ENCODE measurements at places on chromosomes 3 and 15.

- DNase-seq = no peak
Observed at GRCh38 chr15:25743548-25744275, 119.4 kb downstream of the ATP10A start.

DNA sequence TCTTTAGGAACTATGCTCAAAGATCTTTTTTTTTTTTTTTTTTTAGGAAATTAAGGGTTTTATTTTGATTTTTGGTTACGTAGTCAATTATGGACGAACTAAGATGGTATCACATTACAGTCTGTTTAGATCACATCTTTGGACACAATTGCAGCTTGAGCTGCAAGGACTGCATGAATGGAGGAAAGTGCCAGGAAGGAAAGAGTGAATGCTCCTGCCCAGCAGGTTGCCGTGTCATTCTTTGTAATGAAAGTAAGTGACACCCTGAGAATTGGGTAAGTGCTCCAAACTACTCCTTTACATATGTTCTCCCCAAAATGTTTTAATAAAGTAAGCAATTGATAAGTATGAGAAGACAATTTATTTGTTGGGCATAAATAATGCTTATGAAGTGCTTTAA lies 716.5 kb upstream of the GOLIM4 start:
- DNase-seq = no peak

- no peak for DNase-seq
Observed at GRCh38 chr3:18010001-18010400, 267.6 kb upstream of the TBC1D5 start.

DNA sequence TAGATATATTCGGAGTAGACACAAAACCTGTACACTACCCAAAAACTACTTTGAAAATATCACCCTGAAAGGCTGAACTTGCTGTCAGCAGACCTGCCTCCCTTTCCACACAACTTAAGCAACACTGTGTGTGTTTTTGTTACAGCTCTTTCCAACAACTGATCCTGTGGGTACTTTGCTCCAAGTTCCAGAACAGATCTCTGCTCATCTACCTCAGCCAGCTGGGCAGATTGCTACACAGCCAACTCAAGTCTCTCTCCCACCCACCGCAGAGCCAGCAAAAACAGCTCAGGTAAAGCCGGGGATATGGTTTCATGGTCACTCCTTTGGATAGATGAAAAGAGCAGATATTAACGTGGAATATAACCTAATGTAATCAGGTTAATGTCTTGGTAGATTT lies 19.7 kb upstream of the SLC22A13 start:
- DNase-seq = no peak

GRCh38 chr3:13346481-13347389 lies 73.4 kb downstream of the NUP210 start:
- DNase-seq = peak; percentile 51

- DNase-seq = no peak
Observed at GRCh38 chr15:92821491-92822116, 78.5 kb upstream of the CHD2 start.

DNA sequence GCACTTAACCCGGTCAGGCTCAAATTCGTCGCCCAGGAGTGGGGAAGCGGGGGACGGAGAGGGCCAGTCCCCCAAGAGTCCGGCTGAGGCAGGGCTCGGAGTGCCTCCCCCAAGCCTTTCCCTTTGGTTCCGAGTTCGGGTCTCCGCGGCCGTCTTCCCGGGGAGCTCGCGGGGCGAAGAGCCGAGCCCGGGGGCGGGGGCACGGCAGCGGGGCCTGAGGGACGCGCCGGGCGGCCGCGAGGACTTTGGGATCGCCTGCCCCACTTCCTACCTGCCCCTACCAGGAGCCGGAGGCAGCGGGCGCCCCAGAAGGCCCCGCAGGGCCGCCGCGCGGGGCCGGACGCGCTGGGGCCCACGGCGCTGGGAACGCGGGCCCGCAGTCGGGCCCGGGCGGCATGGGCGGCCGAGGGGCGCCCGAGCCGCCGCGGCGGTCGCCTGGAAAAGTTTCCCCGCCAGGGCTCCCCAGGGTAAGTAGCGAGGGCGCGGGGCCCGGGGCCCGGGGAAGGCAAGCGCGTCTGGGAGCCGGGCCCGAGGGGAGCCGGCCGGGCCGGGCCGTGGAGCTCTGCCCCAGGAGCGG lies 2.8 kb downstream of the FURIN start:
- DNase-seq = peak; percentile 69

GRCh38 chr3:25355034-25355885 lies 72.8 kb upstream of the RARB start:
- DNase-seq = no peak

GRCh38 chr15:57541805-57542504 lies 49.7 kb upstream of the MYZAP start:
- DNase-seq = peak; percentile 64

DNA sequence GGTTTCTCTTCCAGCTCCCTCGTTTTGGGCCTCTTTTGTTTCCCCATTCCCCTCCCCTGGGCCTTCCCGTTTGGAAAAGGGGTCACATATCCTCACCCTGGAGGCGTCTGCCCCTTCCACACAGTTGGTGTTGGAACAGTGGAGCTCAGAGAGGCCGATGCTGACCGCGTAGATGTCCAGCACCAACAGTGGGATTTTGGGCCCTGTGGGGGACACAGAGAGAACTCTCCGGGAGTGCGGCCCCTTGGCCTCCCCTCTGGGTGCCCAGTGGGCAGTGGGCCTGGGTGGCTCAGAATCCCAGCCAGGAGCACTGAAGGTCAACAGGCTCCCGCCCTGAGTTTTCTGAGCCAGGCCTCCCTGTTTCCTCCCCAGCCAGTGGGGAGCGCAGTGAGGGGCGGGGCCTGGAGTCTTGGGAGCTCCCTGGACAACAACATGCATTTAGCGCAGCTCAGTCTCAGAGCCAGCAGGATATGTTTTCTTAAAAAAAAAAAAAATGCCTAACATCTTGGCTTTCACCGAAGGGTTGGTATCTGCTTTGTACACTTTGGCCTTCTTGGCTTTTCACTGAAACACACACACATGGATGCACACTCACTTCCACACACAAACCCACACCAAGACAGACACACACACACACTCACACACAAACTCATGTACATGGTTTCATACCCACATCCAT lies 670 bp upstream of the ISLR start:
- no peak for DNase-seq

GRCh38 chr3:180329187-180329586 lies 272.8 kb upstream of the TTC14 start:
- DNase-seq = peak; percentile 38

DNA sequence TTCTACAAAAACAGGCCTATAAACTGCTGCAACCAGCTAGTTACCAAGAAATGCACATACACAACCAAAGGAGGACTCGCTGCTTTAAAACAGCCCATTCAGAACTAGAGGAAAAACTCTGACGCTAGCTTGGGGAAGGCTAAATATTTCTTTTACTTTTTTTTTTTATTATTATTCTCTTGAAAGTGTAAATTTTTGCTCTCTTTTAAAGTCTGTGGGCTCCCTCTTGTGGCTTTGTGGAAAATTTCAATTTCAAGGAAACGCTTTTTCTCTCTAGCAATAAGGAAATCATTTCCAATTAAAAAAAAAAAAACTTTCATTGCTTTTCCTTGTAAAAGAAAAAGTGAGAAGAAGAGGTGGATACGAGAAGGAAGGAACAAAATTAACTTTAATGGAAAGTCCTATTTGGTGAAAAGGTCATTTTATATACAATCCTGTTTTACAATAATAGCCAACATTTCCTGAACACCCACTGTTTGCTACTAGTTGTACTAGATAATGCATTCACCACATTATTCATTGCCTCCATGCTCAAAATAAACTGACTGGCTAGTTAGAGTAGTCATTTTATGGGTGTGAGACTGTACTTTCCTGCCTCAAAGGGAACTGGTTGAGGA lies 51.2 kb upstream of the SAMMSON start:
- DNase-seq = no peak

GRCh38 chr3:187667526-187667925 lies 2.7 kb downstream of the SST start:
- no peak for DNase-seq

GRCh38 chr3:88321363-88322050 lies 171.7 kb downstream of the C3orf38 start:
- DNase-seq = no peak

DNA sequence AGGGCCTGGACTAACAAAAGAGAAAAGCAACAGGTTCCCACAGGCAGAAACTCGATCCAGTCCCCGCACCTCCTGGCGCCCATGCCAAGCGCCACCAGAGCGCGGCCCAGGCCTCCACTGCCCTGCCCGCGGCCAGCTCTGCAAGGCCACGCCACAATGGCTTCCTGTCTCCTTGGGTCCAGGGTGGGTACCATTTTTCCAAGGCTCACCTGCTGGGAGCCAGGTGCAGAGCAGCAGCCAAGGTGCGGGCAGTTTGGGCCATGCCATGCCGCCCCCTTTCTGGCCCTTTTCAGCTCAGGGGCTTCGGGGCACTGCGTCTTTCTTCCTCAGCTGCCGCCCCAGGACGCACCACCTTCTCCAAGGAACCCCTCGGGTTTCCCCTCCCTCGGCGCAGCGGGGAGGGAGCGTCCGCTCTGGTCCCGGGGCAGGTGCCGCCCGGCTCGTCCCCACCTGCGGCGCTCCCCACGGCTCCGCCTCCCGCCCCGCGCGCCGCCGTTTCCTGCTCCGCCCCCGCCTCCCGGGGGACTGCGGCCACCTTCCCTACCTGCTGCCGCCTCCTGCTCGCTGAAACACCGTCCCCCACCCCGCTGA lies at the start of gene ILDR1:
TSS of gene ILDR1 (minus strand) at position 437 of the 591 bp plus-strand sequence. CDS start at position 267, 170 bp downstream.
- DNase-seq = peak; percentile 72

DNA sequence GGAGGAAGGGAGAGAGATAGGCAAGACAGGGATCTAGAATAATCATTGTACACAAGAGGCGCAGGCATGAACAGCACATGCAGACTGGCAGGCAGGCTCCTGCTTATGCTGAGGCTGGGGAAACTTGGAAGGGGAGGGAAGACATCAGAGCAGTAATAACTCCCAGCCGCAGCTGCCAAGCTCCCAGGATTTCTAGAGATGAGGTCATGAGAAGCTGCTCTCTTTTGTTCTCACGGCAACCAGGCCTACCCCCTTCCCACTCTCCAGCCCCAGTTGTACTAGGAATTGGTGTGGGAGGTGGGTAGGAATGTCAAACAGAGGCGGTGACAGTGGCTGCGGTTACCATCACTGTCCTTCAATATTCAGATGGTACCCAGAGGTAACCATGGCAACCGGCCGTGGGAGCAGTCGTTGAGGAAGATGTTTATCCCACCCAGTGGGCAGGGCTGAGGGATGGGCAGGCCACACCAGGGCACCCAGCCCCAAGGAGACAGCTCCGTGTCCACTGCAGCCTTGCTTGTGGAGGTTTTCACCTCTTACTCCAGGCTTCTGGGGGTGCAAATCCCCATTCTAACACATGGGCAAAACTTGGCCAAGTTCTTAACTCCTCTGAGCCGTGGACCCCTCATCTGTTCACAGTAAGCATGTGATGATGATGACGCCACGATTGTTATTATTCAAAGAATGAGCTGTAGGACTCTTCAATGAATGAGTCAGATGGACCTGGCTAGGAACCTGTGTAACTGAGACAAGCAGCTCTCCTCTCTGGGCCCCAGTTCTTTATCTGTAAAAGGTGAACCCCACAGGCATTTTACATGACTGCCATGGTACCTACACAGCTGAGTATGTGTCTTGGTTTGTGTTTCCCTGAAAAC lies 360.8 kb upstream of the PROK2 start:
- no peak for DNase-seq

- DNase-seq = no peak
Observed at GRCh38 chr3:37475435-37475834, 301.1 kb upstream of the LRRFIP2 start.

All from GM13976 (cell line).